CD8-positive, alpha-beta T cell (primary cell): ENCODE measurements at places on chromosomes 11 and 22.

DNA sequence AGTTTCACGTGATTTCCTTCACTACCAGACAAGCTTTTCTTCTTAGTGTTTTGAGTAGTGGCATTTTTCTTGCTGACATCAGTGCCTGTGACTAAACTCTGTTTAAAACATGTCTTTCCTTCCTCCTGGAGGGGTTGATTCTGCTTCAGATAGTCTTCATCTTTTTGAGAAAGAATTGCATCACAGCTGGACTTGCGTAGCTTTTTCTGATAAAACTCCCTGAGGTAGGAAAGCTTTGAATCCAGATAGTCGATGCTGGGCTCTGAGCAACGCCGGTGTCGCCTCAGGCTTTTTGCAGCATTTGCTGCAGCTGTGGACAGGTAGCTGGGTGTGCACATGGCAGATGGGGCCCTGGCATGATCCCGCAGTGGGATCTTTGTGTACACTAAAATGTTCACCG is 131.7 kb downstream of the ARHGAP20 start:
- no peak for DNase-seq

- no peak for DNase-seq
These were observed 976.6 kb downstream of the FAM181B start for GRCh38 chr11:81756864-81757595.

- no peak for DNase-seq
These were observed 639.3 kb upstream of the KIRREL3 start for GRCh38 chr11:127639916-127640315.

DNA sequence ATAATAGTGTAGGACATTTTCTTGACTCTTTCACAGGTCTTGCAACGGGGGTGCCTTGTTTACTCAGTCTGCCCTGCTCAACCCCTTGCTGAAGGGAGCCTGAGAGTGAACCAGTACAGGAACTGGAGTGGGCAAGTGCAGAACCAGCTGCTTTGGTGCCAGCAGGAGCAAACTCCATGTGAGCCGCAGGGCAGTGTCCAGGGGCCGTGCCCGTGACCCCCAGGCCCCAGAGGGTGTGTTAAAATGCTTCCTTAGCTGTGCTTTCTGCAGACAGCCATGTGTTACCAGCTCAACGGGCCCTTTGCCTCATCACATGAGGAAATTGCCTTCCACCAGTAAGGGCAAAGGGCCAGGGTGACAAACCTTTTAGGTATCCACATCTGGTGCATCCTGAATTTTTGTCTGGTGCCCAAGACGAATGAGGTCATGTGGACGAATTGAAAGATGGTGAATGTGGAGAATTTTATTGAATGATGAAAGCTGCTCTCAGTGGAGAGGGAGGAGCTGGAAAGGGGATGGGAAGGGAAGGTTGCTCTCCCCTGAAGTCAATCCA is 53.6 kb upstream of the OR5D13 start:
- DNase-seq, result no peak

- no peak for DNase-seq
These were observed 269.3 kb downstream of the BUD13 start for GRCh38 chr11:116503216-116504160.

DNA sequence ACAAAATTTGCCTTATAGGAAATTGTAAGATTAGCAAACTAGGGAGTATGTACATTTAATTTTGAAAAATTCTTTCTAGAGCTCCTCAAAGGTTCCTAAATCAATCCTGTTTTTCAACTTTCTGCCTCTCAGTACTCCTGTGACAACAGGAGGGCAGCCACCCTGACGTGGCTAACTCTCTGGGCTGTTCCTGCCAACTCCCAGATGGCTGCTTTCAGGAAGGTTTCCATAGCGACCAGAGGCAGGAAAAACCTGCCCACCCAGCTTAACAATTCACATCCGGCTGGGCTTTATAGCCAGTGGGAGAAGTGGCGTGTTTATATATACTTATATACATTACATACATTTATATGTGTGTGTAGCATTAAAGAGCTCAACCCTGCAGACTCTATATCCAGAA is 26.5 kb downstream of the SGSM3 start:
- no peak for DNase-seq

DNA sequence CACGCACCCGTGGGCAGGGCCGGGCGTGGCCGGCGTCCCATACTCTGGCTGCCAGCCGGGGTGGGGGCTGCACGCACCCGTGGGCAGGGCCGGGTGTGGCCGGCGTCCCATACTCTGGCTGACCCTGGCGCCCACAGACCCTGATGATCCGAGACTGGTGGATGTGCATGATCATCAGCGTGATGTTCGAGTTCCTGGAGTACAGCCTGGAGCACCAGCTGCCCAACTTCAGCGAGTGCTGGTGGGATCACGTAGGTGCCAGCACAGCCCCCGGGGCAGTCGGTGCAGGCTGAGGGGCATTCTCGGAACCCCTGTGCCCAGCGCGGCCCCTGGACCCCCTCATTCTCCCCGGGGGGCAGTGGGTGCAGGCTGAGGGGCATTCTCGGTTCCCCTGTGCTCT is 19.0 kb downstream of the RNH1 start:
- DNase-seq, result no peak

DNA sequence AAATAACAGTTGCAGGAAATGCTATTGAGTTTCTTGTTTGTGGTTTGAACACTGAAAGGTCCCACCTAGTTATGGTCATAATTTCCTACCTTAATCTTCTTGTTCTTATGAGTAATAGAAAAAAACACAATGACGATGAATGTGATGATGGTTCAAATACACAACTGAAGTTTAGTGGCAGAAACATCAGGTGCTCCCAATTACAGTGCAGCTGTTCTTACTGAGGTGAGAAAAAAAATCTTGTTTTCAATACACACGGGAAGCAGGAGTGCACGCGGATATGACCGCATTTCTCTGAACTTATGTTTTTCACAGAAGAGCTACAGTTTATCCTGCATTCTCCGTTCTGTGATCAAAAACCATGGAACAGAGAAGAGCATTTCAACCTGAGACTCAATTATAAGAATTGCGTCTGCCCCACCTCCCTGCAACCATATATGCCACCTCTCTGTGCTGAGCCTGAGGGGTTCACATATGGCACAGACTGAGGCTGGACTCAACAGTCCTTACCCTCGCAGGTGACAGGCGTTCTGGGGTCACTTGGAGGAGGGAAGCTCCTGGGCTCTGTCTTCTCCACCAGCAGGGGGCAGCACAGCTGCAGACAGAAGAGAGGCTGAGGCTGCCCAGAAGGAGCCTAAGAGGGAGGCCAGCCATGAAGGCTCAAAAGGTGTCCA is 99.7 kb upstream of the IGLL5 start:
- DNase-seq, result peak; percentile 68

- DNase-seq, result no peak
These were observed 12.5 kb downstream of the OSBPL5 start for GRCh38 chr11:3152471-3153110.

- DNase-seq, result no peak
These were observed 29.6 kb upstream of the FLI1 start for GRCh38 chr11:128664317-128664716.

GRCh38 chr11:110529043-110529442 is 99.3 kb downstream of the FDX1 start:
- DNase-seq, result no peak

DNA sequence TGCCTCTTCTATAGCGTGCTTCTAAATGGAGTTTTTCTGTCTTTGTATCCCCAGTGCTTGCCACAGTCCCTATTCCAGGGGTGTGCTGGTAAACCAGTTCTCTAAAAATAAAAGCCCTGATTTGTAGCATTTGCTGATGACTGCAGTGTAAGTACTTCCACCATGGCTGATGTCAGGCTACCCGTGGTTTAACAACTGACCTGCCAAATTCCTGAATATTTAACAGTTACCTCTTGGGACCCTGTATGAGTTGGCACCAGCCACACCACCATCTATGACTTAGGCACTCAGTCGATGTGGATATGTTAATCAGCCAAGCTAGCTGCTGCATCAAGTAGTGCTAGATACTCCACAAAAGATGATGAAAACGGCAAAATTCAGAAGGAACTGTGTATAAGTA is 94.0 kb upstream of the MTNR1B start:
- no peak for DNase-seq

- DNase-seq, result no peak
These were observed 14.9 kb upstream of the KCTD14 start for GRCh38 chr11:78037825-78038620.

GRCh38 chr22:33796494-33796893 is 123.8 kb downstream of the LARGE1 start:
- no peak for DNase-seq
